ENCODE measurements at places on chromosomes 7 and 10.

DNA sequence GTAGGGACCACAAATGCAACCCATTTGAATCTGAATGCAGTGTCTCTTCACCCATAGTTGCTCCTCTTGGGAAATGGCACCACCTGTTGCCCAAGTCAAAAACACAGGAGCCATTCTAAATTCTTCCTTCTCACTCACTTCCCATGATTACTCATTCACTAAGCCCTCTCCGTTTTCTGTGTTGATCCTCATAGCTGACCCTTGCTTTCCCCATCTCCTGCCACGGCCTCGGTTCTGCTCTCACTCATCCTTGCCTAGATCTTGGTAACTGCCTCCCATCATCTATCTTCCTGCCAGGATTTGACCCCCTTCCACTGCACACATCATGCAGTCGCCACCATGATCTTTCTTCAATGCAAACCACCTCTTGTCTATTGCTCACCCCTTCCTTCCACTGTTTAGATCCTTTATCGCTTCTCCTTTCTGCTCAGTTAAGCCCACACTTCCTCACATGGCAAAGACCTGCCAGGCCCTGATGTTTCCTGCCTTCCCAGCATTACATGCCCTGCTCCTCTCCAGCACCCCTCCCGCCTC is 19.0 kb upstream of the CPN1 start:
- DNase-seq = no peak

DNA sequence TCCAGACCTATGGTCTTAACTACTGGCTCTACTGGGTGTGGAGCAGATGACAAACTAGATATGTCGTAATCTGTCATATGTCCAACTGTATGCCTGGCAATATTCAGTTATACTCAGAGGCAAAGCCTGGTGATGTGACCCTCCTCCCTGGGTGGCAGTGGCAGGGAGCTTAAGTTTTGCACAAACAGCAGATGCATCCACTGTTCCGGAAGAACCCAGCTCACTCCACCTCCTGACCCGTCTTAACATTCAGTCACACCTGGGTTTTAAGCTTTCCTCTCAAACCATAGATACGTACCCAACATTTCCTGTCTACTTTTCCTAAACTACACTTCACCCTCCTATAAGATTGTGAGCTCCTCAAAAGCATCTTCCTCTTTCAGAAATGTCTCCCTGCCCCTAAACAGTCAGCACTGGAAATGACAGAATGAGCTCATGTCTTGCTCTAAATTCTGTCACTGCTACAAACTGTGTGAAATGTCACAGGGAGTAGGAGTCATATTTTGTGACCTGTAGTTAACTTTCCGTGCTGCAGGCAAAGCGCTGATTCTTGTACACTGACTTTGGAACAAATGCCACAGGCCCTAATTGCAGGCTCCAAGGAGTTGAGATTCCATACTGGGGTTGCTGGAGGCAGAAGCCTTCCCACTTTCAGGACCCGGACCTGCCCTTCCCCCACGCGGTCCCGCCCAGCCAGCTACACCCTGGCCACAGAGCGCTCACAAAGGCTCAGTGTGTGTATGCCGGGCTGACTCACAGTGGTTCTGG is 23.9 kb downstream of the SCD start:
- peak; percentile 71 for DNase-seq

- no peak for DNase-seq
Measured at GRCh38 chr7:129684777-129685176, 73.3 kb downstream of the NRF1 start.

DNA sequence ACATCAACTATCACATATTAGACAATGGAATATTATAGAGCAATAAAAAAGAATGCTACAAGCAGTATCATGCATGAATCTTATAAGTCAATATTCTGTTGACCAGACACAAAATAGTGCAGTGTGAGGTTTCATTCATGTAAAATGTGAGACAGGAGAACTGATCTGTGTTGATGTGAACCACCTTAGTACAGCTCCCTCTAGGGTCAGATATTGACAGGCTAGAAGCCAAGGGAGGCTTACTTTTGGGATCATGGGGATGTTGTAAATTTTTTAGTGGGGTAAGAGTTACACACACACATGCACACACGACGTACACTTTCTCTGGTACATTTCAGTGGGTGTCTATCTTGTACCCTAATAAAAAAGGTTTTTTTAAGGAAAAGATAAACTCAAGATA is 231.6 kb upstream of the FOXK1 start:
- no peak for DNase-seq

DNA sequence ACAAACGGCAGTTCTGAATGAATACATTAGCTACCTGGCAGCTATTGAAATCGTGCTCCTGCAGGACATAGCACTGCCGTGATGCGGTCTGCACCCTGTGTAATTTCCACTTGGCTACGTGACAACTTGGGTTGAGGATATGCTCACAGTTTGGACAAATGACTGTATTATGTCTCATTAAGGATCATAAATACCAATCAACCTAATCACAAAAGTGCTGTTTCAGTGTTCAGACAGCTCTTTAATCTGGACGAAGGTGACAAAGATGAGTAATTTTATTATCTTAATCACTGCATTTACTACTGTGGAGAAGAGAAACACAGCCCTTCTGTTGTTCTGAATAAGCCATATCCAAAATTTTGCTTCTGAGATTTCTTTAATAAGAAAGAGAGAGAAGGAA is 210.8 kb upstream of the PFKP start:
- DNase-seq = no peak

DNA sequence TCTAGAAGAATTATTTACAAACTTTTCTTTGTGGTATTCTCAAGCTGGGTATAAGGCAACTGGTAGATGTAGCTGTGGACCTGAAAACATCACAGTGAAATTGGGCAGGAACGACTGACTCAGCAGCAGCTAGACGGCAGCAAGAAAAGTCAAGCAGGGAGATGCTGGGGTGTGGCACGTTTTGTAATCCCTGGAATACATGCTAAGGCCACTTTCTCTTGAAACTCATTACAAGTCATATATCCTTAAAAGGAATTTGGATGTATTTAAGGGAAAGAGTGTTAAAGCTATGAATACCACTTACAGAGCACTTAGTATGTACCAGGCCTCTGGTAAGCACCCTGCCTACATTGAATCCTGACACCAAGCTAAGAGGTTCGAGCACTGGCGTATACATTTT is 17.4 kb downstream of the BEND7 start:
- DNase-seq = no peak

DNA sequence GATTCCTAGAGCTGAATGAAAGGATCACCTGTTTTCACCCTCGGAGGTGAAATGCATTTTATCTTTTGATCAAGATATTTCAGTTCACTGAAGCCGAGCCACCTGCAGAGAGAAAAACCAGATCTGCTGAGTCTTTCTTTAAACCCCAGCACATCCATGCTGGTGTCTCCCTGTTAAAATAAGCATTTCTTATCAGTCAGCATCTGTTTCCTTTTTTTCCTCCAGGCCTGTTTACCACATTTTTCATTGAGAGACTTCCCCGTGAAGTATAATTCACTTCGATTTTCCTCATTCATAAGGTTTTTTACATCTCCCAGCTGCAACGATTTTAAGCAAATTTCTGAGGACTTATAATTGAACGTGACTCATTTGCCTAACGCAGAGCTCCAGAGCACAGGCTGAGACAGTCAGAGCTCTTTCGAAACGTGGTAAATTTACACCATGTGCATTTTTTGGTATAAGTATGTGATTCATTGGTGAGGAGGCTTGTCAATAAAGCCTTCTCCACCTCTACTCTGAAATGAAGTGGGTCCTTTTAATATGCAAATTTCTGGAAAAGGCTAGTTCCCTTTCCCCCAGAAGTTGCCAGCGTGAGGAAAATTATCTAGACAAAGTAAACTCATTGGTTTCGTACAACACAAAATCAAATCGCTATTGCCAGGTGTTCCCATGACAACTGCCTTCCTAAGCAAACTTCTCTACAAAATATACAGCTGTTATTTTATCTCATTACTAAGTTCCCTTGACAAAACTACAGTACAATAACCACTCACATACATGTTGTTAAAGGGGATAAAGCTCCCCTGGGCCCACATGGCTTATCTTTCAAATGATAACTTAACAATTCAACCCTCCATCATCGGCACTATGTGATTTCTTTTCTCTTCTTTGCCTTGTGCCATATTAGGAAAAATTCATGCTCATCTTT is 374.8 kb upstream of the AKR1E2 start:
- peak; percentile 19 for DNase-seq

DNA sequence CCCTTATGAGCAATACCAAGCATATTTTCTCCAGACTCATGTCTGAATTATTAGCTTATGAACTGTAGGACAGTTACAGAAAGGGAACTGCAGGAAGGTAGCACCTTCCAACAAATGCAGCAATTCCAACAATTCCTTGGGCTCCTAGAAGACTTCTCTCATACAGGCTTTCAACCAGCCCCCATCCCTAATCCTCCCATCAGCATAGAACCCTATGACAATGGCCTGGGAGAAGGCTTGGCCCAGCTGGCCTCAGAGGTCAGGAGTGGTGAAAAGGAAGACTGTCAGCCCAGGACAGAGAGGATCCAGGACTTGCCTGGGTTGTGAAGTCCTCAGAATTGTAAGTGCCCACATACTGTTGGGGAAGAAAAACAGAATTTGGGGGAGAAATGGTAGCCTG is 5.9 kb downstream of the VPS41 start:
- no peak for DNase-seq

DNA sequence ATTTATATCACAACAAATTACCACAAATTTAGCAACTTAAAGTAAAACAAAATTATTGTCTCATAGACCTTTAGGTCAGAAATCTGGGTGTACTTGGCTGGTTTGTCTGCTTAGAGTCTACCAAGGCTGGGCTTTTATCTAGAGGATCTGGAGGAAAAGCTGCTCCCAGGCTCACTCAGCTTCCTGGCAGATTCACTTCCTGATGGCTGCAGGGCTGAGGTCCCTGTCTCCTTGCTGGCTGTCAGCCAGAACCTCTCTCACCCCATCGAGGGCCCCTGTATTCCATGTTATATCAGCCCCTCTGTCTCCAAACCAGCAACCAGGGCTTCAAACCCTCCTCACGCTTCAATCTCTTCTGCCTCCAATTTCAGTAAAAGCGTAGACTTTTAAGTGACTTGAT is 734.9 kb downstream of the NRG3 start:
- DNase-seq = no peak

- no peak for DNase-seq
Measured at GRCh38 chr7:8120390-8121058, 141.4 kb downstream of the ICA1 start.

DNA sequence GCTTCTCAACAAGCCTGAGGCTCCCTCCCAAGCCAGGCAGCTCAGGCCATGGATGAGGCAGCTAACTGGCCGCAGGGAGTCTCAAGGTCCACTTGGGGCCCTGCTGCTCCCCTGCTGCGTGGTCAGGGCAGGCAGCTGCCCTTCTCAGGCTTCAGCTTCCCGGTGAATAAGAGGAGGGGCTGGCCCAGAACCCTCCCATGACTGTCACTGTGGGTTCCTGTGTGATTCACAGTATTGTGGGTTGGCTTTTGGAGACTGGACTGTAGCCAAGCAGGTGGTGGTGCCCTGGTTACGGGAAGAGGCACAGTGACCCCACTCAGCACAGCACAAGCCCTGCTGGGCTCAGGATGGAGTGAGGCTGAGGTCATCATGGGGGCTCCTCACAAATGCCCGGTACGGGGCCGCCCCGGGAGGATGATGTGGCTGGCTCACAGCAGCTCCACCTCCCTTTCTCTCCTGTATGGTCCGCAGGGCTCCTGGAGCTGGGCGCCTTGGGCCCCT is 189.8 kb downstream of the HECW1 start:
- DNase-seq = no peak

GRCh38 chr10:8312781-8313180 is 258.3 kb downstream of the GATA3 start:
- no peak for DNase-seq

DNA sequence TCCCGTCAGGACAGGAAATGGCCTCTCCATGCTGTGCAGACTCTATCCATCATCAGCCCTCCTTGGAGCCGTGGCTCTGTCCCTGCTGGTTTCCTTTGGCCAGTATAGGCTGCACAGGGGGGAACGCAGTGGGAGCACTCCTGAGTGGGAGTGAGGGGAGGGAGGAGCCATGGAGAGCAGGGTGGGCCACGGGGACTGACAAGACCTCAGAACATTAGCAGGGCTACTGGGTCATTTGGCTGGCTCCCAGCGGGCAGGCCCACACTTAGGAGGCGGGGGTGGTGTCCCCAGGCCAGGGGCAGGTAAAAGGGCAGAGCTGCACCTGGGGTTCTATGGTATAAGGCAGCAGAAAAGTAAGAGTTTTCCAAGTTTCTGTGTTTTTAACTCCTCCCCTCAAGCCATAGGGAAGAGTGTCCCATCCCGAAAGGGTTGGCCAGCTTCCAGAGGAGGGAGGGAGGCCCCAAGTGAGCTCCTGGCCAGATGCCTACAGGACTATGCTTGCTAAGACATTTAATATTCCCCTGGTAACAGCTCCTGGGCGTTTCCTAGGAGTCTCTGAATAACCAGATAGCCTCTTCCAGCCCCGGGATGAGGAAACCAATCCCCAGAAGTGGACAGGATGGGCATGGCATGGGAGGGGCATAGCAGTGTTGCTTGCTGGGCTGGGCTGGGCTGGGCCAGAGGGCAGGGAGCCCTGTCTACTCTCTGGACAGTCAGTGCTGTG is 5.5 kb upstream of the OPN4 start:
- peak; percentile 27 for DNase-seq

- DNase-seq = no peak
Measured at GRCh38 chr10:51999096-51999495, 299.7 kb upstream of the CSTF2T start.

DNA sequence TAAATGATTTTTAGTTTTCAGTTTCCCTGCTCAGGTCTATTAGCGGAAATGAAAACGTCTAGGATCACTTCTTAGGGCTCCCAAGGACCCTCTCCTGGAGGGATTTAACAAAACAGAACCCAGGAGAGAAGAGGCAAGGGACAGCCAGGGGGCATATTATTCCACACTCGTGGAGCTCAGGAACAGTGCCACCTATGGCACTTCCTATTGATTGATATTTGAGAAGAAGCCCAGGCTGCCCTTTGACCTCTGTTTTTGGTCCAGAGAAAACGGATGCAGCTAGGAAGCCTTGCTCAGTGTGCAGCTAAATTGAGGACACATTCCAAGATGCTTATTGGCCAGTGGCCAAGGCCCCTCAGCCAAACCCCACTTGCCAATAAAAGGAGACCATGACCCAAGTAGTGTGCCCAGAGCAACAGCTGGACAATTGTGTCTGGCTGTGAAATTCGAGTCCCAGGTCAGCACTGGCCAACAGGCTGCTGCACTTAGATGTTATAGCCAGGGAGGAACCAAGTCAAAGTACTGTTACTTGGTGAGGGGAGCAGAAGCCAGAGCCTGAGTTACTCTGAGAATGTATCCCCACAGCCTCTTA is 24.0 kb upstream of the GPNMB start:
- DNase-seq = no peak

GRCh38 chr7:87709258-87709657 is 81.1 kb downstream of the RUNDC3B start:
- no peak for DNase-seq

- DNase-seq = no peak
Measured at GRCh38 chr7:45985902-45986301, 64.8 kb upstream of the IGFBP3 start.
